ENCODE measurements at places on chromosomes 16 and 17.

DNA sequence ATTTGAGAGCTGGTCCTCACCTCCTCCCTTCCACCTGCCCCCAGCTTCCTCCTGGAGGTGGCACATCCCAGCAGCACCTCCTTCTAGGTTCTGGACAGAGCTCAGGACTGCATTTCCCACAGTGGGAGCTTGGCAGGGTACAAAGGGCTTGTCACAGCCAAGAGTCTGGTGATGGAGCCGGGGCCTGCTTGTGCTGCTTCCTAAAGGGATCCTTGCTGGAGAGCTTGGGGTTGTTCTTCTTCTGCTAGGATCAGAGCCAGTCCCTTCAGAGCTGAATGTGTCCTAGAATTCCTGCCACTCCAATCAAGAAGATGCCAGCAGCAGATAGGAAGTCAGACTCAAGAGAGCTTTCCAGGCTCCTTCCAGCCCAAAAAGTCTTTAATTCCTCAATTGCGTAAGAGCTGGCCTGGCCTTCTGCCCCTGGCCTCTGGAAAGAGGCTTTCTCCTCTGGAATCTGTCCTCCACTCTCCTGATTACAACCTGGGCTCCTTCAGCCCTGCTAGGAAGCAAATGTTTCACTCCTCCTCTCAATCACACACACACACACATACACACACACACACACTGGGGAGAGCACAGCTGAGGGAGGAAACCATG, 4.4 kb downstream of the CD300E start:
- no peak for DNase-seq

GRCh38 chr17:65542610-65543009, 18.8 kb downstream of the AXIN2 start:
- DNase-seq, result no peak

DNA sequence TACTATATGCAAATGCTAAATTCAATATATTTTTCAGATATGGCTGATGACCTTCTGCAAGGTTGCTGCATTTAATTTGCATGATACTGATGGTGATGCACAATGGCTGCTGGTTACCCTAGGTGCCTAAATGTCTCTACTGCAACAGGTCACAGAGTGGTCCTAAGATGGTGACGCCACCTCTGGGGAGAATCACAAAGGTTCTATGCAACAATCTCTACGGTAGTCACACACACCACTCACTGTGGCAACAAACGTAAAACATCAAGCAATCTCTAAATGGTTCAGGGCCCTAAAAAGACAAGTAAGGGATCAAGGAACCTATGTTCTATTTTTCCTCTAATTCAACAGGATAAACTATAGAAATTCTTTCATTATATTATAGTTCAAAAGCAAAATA, 293.3 kb downstream of the CEP112 start:
- no peak for DNase-seq

GRCh38 chr17:56733833-56734232, 99.9 kb downstream of the C17orf67 start:
- no peak for DNase-seq

DNA sequence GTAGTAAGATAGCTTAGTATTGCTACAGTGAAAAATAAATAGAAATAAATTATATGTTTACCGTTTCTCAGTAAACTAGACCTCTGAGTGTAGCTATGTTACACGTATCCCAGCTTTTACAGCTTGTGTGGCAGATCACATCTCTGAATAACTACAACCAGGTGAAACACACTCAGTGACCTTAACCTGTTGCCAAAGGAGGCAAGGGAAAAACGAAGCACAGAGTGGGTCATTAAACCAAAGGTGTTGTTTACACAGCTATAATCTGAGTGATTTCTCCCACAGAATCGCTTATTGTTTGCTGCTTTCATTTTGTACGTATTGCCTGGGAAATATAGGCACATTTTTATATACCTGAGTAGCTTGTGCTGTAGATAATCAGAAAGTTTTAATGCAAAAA, 688.2 kb upstream of the KIF2B start:
- no peak for DNase-seq

- no peak for DNase-seq
Measured at GRCh38 chr16:4487955-4488498, 11.8 kb downstream of the HMOX2 start.

GRCh38 chr16:30406795-30407101, 658 bp upstream of the ZNF771 start:
- DNase-seq, result no peak

DNA sequence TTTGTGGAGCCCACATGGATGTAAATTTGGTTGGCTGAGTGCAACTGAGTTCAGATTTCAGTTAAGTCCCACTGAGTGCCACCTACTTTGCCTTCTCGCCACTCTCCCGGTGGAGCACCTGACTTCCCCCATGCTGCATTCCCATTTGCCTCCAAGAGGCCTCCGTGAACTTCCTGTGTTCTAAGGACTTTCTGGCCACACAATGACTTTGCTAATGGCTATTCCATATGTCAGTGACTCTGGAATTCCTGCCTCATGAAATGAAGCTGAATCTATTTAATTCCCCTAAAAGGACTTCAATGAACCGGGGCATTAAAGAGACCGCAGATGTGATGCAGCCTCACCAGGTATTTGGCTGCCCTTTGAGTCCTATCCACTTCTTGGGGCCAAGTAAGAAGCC, 29.9 kb downstream of the ABCC12 start:
- no peak for DNase-seq

DNA sequence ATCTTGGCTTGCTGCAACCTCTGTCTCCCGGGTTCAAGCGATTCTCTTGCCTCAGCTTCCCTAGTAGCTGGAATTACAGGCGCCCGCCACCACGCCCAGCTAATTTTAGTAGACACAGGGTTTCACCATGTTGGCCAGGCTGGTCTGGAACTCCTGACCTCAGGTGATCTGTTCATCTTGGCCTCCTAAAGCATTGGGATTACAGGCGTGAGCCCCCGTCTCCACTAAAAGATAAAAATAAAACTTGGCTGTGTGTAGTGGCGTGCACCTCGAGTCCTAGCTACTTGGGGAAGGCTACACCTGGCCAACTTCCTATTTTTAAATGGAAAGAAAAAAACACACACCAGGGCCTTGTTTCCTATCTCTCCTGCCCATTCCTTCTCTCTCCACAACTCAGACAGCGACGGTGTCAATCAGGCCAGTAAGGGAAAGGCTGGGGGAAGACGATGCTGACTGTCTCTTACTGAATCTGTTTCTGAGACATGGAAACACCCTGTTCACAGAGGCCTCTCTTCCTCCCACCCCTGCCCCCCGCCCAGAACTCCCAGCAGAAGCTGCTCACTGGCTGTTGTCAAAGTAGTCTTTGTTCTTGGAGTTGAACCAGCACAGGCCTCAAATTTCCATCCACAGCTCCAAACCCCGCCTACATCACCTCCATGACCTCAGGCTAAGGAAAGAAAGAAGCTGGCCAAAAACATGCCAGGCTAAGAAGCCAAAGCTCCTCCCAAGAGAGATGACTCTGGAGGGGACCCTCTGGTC, 96.6 kb downstream of the NXN start:
- DNase-seq, result no peak

DNA sequence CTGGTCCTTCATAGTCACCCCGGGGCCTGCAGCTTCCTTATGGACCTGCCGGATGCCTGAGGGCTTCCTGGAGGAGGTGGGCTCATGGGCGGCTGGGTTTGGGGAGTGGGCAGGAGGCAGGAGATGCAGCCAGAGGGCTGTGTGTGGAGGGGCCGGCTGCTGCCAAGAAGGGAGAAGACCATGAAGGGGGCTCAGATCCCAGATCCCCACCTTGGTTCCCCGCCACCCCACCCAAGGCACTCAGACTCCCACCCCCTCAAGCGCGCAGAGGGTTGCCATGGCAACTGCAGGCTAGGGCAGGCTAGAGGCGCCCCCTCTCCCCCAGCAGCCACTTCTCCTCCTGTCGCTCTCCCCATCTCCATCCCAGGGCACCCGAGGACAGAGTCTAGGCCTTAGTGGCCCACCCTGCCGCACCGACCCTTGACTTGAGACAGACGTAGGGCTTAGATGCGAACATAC, 104.5 kb downstream of the CRLF3 start:
- no peak for DNase-seq

GRCh38 chr16:49484451-49484849, 110.8 kb downstream of the C16orf78 start:
- DNase-seq, result peak; percentile 36

GRCh38 chr17:80457236-80457856, 19.1 kb downstream of the NPTX1 start:
- no peak for DNase-seq

- no peak for DNase-seq
Measured at GRCh38 chr16:79988721-79989220, 388.2 kb upstream of the MAF start.

DNA sequence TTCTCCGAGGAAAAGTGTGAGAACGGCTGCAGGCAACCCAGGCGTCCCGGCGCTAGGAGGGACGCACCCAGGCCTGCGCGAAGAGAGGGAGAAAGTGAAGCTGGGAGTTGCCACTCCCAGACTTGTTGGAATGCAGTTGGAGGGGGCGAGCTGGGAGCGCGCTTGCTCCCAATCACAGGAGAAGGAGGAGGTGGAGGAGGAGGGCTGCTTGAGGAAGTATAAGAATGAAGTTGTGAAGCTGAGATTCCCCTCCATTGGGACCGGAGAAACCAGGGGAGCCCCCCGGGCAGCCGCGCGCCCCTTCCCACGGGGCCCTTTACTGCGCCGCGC, at the start of gene ERBB2:
Gene ERBB2 (plus strand): TSS at position 247 of the 330 bp plus-strand sequence. CDS start 175 bp downstream, outside the sequence.
- no peak for DNase-seq

GRCh38 chr17:59769887-59770286, 62.4 kb downstream of the VMP1 start:
- no peak for DNase-seq

- no peak for DNase-seq
Measured at GRCh38 chr17:82096709-82097183, 1.3 kb downstream of the FASN start.

GRCh38 chr17:73317513-73318426, 6.0 kb upstream of the CDC42EP4 start:
- no peak for DNase-seq

GRCh38 chr17:50360486-50361115, 12.4 kb downstream of the MRPL27 start:
- no peak for DNase-seq

DNA sequence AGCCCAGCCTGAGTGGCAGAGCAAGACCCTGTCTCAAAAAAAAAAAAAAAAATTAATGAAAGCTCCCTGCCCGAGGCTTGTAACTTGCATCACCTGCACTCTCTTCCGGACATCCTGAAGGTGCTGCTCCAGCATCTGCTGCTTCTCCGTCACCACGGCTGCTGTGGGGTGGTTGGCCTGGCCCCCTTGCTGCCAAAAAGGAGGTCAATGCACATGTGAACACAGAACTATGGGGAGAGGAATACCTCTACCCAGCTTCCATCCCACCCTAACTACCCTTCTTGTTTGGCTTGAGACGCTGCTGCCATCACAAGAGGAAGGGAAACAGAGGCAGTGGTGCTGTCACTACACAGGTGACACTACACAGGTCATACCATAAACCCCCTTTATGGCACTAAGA, 49.0 kb downstream of the STAT3 start:
- no peak for DNase-seq

GRCh38 chr17:50828508-50829170, 6.7 kb upstream of the WFIKKN2 start:
- no peak for DNase-seq

DNA sequence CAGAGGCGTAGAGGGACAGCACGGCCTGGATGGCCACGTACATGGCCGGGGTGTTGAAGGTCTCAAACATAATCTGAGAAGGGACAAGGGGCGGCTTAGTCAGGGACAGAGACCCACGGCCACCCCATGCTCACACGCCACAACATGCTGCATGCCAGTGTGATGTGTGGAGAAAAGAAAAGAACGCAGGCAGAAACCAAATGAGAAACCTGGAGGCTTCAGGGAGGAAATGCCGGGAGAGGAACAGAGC, 1.1 kb downstream of the ACTG1 start:
- no peak for DNase-seq

All from stimulated activated CD4-positive, alpha-beta T cell treated with anti-CD3 and anti-CD28 coated beads, Interleukin-4, amount 100 ng/mL, for 1 hour (primary cell).